ENCODE measurements at places on chromosomes 2 and 18.

- DNase-seq: no peak
These were observed 829 bp upstream of the KIAA2012 start for GRCh38 chr2:202072226-202072625.

DNA sequence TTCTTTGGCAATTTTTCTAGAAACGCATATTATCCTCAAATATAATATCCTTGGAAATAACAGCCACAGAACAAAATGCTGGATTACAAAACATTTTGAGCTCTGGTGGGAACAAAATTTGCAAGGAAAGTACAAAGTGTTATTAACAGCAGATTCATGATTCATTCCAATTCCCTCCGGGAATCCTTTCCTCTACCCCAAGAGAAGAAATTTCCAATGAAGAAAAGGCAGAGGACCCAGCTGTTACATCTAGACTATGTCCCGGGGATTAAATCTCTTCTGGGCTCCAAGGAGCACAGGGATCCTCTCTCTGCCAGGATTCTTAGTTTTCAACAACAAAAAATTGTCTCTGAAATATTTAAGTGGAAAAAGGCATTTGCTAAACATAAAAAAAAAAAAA is 51.6 kb upstream of the TMEFF2 start:
- no peak for DNase-seq

- peak; percentile 52 for DNase-seq
These were observed 2.1 kb upstream of the CXCR1 start for GRCh38 chr2:218168635-218169462.

DNA sequence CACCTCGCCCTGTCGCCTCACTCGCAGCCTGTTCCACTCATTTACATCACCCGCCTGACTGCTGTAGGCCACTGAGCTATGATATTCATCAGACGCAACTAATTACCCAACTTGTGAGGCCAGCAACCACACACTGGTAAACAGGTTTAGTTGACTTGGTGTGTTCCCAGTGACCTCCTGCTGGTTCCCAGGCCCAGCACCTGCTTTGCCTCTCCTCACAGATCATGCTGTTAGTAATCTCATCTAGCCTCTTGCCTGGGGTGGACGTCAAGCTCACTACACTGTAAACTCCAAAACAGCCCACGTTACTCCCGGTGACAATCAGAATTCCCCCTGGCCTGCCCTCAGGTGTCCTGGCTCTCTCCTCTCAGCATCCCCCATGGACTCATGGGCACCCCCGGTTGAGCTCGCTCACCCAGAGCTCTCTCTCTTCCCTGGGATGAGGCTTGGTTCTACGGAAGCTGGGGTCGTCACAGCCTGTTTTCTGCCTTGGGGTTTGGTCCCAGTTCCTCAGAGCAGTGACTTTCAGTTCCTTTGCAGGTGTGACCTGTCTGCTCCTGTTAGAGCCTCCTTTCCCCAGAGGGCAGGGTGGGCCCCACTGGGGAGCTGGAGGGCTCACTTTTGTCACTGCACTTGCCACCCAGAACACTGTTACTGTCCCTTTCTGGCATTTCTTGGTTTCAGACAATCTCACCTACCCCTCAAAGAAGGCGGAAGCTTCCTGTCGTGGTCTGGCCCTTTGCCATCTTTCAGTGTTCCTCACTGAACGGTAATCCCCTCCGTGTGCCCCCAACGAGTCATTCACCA is 40.3 kb downstream of the INPP5D start:
- peak; percentile 59 for DNase-seq

DNA sequence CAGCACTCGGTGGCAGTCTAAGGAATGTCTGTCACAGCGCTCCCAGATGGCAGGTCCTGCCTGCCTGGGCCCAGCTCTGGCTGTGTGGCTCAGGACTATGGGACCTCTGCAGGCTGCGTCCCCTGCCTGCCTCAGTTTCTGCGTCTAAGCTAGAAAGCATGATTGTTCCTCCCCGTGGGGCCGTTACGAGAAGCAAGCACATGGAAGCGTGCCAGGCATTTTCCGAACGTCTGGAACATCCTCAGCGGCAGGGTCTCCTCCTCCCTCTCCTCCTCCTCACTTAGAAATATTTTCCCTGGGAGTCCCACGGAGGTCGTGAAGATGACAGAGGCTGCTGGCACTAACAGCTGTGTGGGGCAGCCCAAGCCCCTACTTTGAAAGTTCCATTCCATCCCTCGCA is 43.3 kb downstream of the LRRFIP1 start:
- DNase-seq: no peak

DNA sequence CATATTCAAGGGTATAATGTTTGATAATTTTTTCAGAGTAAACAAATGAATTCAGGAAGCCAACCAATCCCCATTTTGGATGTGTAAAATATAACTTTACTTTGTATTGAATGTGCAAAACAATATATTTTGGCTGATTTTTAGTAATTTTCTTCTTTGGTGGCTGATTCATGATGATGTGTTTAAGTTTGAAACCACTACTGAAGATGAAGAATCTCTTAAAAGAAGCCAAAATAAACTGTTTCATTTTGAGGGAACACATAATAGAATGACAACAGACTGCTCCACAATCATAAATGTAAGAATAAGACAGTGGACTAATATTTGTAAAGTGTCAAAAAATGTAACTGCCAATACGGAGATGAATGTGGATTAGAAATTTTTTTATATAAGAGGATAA is 52.5 kb upstream of the TRIM43 start:
- no peak for DNase-seq

DNA sequence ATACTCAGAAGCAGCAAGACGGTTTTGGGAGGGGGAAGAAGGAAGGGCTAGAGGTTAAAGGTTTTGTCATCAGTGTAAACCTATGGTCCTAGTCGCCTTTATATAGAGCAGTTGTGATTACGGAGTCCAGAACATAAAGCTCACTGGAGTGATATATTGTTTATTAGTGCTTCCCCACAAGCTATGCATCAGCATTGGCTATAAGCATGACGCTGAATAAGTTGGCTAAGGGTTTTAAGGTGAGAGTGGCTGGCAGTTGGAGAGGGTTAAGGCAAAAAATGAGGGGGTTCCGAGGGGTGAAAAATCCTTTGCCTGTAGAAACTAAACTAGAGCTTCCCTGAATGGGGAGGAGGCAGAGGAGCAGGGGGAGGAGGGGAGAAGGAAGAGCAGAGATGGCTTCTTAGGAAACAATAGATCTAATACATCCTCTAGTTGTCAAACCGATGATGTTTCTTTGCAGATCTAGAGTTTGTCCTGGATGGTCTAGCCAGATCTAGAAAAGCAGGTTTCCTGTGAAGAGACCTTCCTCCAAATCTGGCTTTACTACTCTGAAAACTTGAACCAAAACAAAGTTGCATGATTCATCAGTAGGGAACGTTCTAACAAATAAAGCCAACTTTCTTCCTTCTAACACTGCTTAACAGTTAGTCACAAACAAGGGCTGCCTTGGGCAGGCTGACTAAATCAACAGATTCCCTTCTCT is 2.5 kb downstream of the KLF7 start:
- peak; percentile 72 for DNase-seq

GRCh38 chr2:233807966-233808935 is 30.1 kb downstream of the MROH2A start:
- no peak for DNase-seq

GRCh38 chr2:101776172-101777043 is 78.9 kb downstream of the MAP4K4 start:
- no peak for DNase-seq

GRCh38 chr2:62370321-62371250 is 135.4 kb downstream of the TMEM17 start:
- no peak for DNase-seq

DNA sequence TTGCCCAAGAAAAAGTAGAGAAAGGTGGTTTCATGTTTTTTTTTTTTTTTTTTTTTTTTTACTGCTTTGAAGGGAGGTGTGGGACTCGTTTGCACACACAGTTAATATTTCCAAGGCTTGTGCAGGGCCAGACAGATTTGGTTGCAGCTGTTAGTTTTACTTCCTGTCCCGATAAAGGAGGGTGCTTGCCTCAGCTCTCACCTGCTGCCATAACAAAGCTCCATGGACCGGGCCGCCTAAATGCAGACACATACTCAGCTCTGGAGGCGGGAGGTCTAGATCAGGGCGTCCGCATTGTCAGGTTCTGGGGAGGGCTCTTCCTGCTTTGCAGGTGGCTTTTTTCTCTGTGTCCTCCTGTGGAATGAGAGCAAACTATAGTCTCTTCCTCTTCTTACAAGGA is 69.9 kb downstream of the ODC1 start:
- no peak for DNase-seq

DNA sequence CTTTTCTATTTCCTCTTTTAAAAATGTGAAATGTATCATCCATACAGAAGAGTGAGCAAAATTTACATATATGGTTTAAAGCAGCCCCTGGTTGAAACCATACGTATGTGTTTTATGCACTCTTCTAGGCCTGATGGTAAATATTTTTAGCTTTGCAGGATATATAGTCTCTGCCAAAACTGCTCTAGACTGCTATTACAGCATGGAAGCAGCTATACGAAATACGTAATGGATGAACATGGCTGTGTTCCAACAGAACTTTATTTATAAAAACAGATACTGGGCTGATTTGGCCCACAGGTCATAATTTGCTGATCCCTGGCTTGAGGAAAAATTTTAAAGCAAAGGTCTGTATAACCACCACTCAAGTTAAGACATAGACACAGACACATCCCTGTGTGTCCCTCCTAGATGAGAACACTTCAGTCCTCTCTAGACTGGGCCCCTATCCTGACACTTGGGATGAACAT is 42.5 kb upstream of the ATP8B1 start:
- DNase-seq: no peak

GRCh38 chr2:173583196-173583595 is 228.5 kb downstream of the CDCA7 start:
- no peak for DNase-seq

DNA sequence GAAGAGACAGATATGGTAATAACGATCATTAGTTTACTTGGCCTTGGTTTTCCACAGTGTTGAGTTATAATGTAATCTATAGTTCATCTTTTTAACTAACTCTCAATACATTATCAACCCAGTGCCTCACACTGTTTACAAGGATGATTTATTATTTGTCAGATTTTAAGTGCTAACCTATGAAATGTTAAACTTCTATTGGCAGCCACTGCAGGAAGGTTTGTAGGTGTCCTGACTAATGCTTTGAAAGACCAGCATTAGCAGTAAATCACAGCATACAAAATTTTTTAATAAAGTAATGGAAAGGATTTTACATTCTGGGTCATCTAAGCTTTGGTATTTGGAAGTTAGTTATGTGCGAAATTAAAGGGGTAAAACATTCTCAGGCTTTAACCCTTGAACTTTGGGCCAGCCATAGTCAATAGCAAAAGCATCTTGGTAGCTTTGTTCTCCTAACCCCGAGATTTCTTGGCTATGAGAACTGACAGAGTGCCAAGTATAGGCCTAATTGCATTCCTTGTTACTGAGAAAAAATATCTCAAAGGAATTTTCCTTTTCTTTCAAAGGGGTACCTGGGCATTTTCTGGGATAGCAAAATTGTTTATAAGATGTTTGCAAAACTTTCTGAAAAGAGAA is 30.6 kb downstream of the SPATS2L start:
- DNase-seq: no peak

DNA sequence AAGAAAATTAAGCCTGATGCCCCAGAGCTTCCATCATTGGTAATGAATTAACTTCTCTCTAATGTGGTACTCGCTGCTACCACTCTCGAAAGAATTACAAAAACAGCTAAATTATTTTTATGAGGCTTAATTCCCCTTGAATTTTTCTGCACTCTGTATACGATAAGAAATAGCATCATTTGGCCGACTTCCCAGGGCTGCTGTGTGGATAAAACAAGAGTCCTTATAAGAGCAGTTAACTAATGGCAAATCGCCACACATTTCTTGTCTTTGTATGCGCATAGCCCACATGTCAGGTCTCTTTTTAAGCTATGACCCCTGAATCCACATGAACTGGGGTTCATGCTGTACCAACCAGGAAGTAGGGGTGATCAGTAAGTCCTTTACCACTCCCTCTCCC is 668.4 kb downstream of the TMEM182 start:
- no peak for DNase-seq

GRCh38 chr2:122033778-122034177 is 278.3 kb downstream of the TSN start:
- no peak for DNase-seq

GRCh38 chr2:211944572-211944971 is 594.0 kb downstream of the ERBB4 start:
- DNase-seq: no peak

DNA sequence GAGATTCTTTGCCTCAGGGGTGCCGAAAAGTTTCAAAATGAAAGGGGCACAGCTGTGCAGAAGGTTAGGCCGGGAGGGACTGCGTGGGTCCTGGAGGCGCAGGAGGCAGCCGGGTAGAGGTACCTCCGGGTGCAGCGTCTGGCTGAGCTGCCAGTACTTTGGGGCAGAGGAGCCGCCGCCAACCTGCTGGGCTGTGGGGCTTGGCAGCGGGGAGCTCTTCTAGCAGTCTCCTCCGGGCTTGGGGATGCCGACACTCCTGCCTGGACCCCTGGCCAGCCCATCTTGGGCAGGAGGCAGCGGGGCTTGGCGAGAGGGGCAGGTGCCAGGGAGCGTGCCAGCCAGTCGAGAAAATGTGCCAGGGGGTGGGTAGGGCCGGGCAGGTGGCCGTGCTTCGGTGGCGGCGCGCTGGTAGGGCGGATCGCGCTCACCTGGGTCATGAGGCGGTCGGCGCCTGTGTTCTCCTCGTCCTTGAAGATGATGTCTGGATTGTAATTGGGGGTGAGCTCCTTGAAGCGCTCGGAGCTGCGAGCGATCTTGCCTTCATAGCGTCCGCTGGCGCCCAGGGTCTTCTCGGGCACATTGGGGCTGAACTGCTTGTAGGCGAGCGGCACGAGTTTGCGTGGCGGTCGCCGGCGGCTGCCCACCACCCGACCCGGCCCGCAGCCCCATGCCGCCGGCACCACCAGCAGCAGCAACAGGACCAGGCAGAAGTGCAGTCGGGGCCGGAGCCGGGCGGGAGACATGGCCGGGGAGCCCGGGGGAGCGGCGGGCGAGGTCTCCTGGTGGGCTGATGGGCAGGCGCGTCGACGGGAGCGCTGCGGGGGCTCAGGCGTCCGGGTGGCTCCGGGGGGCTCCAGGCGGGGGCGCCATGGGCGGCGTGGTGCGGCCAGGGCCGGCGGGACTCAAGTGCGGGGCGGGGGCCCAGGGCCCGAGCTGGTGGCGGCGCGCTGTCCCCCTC is 717 bp downstream of the IHH start:
- DNase-seq: no peak

GRCh38 chr2:239271471-239271870 is 129.3 kb downstream of the HDAC4 start:
- DNase-seq: no peak

DNA sequence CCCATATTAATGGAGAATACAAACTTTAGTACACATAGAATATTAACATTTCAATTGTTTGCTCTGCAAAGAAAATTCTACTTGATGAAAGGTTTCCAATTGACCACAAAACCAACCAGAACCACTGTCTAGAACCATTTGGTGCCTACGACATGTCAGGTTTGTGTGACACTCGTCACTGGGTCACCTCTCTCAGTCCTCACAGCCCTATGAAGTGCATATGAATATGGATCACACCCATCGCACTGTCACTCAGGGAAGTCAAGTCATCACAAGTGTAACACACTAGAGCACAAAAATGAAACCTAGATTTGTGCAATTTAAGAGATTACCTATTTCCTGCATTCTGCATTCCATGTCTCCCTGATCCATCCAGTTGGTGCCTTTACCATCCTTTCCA is 43.7 kb downstream of the PTPN2 start:
- no peak for DNase-seq

GRCh38 chr2:68938938-68939337 is 13.8 kb downstream of the GKN2 start:
- DNase-seq: no peak

- DNase-seq: no peak
These were observed 58.2 kb downstream of the KIAA1328 start for GRCh38 chr18:36887114-36887513.

- DNase-seq: no peak
These were observed 426.4 kb upstream of the ID2 start for GRCh38 chr2:8255448-8255800.

Measured in T47D (cell line).